Fibroblast of skin of scalp (primary cell): ENCODE measurements at places on chromosomes 3 and 15.

DNA sequence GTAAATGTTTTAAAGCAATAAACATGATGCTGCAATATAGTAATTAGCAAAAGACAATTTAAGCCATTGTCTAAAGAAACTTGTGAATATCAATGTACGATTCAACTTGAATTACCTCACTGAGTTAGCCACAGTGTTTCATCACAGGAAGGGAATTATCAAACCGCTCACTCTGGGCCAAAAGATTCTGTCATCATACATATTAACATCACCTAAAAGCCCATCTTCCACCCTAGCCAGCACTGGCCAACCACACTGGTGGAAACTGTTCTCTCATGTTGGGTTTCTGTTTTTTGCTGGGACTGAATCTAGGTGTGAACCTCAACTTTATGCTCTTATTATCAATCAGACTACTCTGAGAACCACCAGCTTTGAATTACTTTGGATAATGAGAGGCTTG, 497.7 kb upstream of the THBS1 start:
- DNase-seq = no peak

GRCh38 chr3:61893840-61894566, 332.6 kb downstream of the PTPRG start:
- DNase-seq = no peak

DNA sequence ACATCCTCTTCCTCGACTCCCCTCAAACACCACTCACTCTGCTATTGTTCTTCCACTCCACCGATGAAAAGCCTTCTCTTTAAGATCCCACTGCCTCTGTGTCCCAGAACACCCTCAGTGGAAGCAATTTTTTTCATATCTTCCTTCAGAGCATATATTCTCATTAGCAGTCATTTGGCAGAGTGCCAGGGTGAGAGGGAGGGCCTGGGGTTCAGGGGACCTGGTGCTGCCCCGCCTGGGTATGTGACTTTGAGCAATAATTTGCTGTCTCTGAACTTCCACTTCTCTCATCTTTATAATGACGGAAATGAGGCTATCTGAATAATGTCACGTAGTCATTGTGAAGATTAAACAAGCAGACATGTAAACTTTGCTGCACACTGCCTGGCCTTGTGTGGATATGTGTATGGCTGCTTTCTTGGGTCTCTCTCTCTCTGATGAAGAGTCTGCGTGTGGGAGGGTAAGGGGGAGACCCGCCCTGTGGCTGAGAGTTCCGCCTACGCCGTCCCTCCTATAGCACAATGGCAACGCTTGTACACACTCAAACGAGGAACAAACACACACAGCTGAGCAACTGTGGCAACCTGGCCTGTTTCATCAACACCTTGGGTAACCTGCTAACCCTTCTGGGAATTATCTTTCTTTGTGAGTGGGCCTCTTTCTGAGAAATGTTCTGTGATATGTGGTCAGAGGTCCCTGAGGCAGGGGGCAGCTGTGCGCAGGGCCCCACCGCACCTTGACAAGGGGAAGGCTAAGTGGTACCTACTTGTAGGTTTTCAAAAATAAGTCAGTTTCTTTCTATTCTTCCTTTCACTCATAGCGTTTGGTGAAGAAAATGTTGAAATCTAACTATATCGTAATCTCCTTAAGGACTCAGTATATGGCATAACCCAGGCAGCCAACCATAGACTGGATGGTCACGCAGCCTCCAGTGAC, 369.8 kb downstream of the SV2B start:
- DNase-seq = no peak

DNA sequence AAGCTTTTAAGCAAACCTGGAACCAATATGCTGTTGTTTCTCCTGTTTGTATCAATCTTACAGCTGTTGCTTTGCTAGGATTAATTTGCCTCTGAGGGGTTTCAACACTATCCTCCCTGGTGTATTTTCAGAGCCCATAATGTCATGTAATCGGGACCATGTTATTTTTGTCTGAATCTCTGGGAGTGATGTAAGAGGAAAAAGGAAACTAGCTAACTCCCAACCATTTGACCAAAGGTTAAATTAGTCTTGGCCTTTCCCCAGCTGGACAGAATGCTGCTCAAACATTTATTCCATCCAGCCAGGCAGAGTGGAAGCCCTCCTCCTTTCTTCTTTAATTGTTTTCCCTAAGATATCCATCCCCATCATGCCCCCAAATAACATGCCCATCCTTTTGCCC, 142.2 kb downstream of the ALDH1A2 start:
- DNase-seq = no peak

- no peak for DNase-seq
Measured at GRCh38 chr15:67824197-67824968, 926 bp upstream of the SKOR1 start.

DNA sequence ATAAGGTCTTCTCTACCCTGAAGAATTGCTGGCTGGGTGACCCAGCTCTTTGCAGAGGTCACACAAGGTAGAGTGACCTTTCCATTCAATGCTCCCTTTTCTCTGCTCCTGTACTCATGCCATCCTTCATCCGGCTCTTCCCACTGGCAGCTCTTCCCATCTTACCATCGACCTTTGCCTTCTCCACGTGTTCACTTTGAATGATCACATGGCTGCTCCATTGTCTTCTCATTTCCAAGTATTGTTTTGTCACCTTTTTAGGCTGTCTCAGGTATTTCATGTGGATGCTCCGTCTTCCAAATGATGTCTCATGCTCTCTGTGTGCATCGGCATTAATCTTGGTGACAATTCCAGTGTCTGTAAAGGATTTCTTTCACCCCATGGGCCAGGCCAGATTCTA, 76.6 kb upstream of the ONECUT1 start:
- no peak for DNase-seq

- DNase-seq = no peak
Measured at GRCh38 chr15:99306694-99307338, 55.5 kb downstream of the LRRC28 start.

GRCh38 chr3:187906920-187907319, 161.7 kb upstream of the BCL6 start:
- no peak for DNase-seq

- no peak for DNase-seq
Measured at GRCh38 chr15:91192690-91193377, 92.8 kb downstream of the SV2B start.

GRCh38 chr3:15267502-15267901, 61.5 kb downstream of the CAPN7 start:
- no peak for DNase-seq

DNA sequence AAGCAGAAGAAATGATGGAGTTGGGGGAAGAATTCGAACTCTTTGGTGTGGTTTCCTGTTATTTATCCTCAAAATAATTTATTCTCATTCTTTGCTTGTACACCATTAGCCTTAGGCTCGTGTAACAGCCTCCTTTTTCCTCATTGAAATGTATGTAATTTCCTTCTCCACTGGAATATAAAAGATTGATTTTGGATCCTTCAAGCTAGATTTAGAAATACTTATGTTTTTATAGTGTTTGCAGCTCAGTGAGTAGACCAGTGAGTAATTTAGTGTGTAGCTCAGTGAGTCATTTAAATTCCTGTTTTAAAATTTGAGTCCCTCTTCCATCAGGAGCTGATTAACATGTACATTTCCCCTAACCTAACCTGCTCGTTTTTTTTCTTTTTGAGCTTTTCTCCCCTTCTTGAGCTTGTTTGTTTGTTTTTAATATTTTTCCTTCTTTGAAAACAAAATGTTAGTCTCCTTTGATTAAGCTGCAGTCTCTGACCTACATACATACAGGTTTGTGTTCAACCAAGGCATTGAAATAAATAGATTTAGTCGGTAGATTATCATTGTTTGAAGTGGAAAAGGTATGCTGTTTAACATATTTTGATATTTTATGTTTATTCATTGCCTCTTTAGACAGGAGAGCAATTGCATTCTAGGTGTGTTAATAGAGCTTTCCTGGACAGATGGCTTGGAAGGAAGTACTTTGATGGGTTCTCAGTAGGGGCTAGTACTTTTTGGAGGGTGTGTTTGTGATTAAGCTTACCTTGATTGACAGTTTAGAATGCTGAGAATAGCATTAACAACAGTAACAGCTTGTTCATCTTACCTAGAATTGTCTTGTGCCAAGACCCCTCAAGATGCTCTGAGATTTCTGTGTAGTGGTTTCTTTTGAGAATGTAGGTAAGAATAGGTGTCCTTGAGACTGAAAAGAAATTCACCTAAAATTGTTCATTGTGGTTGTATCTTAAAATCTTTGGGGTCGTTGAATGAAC, 5.9 kb downstream of the USP3 start:
- peak; percentile 80 for DNase-seq

- peak; percentile 9 for DNase-seq
Measured at GRCh38 chr15:31062911-31063310, 38.6 kb downstream of the TRPM1 start.

- DNase-seq = peak; percentile 11
Measured at GRCh38 chr3:24829629-24830229, 335.1 kb upstream of the THRB start.

GRCh38 chr3:195078891-195079440, 192.0 kb downstream of the XXYLT1 start:
- no peak for DNase-seq

DNA sequence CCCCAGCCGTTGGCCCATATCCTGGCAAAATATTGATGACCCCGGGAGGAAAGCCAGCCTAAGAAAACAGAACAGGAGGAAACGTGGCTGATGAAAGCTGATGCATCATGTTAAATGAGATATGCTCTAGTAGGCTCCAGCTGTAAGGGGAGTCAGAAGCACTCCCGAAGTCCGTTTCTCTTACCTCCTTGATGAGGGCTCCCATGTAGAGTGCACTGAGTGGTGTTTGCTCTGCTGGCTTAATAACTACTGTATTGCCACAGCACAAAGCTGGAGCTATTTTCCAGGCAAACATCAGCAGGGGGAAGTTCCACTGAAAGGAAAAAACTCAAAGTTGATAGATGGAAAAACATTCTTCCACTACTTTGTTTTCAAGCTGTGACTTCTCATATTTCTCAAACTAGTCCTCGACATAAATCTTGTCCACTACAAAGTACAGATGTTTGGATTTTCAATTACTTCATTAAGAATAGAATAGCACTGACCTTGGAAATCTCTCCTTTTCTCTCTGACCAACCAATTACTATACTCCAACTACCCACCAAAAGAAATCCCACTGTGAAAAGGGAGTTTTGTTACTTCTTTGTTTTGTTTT, 72.7 kb downstream of the ALDH1A2 start:
- DNase-seq = peak; percentile 17

- DNase-seq = no peak
Measured at GRCh38 chr15:89406940-89407607, 72.5 kb upstream of the POLG start.

- DNase-seq = no peak
Measured at GRCh38 chr15:98802187-98802586, 153.8 kb downstream of the IGF1R start.

DNA sequence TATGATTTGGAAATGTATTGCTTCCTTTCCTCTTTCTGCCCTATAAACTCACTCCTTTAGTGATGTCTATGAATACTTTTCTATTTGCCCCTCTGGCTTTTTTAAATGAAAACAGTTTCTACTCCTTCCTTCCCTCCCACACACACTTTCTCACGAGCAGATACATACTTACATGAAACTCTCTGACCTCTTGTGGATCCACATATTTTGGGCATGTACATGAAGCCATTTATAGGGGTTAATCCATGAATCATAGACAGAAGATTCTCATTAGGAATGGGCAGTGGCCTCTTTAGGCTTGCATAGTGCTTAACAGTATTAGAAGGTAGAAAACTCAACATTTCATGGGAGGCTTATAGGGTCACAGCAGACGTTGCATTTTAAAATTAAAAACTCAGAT, 24.8 kb downstream of the ANAPC13 start:
- peak; percentile 97 for DNase-seq

DNA sequence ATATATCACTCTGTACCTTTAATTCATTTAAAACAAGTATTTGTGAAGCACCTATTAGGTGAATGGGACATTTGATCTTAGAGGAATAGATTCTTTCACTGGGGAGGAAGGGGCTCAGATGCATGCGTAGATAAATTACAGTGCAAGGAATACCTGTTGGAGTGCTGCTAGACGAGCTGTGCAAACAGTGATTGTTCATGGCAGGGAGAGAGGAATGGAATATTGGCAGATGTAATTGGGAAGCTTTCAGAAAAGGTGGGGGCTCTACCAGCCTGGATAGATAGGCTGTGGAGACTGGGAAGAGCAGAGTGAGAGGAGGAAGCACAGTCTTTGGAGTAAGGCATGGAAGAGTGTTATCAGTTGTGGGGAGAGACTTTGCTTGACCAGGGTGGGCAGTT, 116.8 kb downstream of the AKAP13 start:
- DNase-seq = no peak

DNA sequence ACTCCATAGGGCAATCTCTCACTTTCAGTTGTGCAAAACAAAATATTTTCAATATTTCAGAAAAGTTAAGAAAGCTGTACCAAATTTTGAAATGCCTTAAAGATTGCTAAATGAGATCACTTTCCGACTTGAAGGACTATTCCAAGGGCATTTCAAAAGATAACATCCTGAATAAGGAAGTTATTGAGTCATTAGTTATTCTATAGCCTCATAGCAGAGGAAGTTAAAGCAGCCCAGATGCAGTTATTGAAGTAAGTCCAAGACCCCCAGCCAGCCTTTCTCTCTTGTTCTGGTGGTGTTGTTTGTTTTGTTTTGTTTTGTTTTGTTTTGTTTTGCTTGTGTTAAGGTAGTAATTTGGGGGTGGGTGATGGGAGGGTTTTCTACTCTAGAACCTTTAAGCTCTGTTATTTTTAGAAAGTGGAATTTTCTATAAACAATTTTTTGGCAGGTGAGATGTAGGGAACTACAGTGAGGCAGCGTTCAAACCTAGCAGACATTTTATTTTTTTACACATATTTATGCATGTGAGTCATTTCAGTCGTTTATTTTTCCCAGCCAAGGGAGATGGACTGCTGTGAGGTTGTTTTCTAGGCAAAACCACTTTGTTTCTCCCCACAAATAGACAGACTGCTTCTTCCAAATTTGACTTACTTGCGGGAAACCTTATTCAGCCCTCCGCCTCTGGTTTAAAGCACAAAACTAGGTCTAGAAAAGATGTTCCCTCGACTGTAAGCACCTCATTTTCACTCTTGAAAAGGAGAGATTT, 216.3 kb upstream of the ARPP21 start:
- DNase-seq = peak; percentile 22

- no peak for DNase-seq
Measured at GRCh38 chr15:75397494-75397893, 29.1 kb upstream of the MAN2C1 start.

DNA sequence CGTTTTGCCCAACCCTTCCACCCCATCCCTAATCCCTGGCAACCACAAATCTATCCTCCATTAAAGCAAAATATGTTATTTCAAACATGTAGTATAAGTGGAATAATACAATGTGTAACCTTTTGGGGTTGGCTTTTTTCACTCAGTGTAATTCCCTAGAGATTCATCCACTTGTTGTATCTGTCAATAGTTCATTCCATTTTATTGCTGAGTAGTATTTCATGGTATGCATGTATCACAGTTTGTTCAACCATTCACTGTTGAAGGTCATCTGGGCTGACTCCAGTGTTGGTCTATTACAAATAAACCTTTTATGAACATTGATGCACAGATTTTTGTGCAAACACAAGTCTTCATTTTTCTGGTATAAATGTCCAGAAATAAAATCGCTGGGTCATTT, 38.8 kb downstream of the BSN start:
- peak; percentile 60 for DNase-seq

- DNase-seq = no peak
Measured at GRCh38 chr3:185572183-185572582, 13.9 kb upstream of the SENP2 start.

GRCh38 chr3:132399054-132399929, 18.0 kb upstream of the DNAJC13 start:
- peak; percentile 62 for DNase-seq
